Fibroblast of skin of left quadriceps (primary cell): ENCODE measurements at places on chromosomes 2 and 18.

GRCh38 chr2:28809927-28810326 lies 707 bp upstream of the SPDYA start:
- no peak for DNase-seq

GRCh38 chr18:12703096-12703567 lies 290 bp downstream of the PSMG2 start:
- no peak for DNase-seq

- no peak for DNase-seq
These were observed 1296.0 kb upstream of the ZEB2 start for GRCh38 chr2:145815933-145816332.

DNA sequence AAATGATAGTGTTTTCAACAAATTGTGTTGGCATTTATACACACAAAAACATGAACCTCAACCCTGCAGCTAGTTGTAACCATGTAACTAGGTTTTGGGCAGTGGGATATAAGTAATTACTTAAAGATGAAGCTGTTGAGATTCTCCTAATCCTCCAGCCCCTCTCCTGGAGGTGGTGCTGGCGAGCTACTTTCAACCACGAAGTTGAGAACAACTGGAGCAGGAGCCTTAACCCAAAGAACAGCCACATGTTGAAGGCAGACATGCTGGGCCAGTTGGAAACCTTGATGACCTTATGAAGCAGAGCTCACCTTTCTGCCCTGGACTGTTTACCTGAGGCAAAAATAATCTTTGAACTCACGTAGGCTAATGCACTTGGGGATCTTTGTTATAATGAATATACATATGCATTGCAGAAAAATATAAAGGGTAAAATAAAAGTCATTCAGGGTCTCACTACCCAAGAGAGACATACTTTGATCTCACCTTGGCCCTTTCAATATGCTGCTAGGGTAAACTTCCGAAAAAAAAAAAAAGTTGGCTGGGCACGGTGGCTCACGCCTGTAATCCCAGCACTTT lies 89.6 kb upstream of the NPAS2 start:
- peak; percentile 59 for DNase-seq

DNA sequence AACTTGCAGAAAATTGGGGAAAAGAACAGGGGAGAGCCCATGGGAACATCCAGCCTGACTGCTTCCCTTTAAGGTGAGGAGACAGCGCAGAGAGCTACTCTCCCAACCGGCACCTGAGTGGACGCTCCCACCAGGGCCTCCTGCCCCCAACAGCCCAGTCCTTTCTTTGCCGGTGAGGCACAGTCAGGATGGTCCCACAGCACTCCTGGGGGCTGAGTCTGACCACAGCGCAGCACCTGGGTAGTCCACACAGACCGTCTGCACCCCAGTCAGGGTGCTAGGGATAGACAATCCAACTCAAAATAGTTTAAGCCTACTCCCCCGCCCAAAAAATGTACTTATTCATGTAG lies 74.5 kb downstream of the MEX3C start:
- no peak for DNase-seq
